NCI-H446 treated with DMSO at 0.1 percent for 48 hours (cell line): ENCODE measurements at places on chromosomes 7 and 10.

GRCh38 chr7:34320926-34321661 is 336.9 kb upstream of the NPSR1 start:
- DNase-seq, result peak; percentile 3

DNA sequence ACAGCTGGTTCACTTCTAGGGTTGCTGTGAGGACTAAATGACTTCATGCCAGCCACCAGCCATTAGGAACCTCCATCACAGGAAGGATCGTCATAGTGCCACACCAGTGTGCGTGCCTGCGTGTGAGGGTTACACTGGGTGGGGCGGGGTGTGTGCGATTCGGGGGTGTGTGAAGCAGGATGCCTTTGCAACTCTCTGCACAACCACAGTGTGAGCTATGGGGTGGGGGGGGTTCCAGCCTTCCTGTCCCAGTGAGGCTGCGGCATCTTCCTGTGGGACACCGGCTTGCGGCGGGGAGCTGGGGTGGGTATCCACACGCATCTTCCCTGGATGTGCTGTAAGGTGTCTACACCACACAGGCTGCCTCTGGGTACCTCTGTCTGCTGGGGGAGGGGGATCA is 6.9 kb upstream of the ELFN1 start:
- no peak for DNase-seq

- no peak for DNase-seq
Measured at GRCh38 chr10:20674926-20675325, 222.2 kb downstream of the NEBL start.

- DNase-seq, result peak; percentile 61
Measured at GRCh38 chr7:16359216-16359615, 62.1 kb downstream of the CRPPA start.

DNA sequence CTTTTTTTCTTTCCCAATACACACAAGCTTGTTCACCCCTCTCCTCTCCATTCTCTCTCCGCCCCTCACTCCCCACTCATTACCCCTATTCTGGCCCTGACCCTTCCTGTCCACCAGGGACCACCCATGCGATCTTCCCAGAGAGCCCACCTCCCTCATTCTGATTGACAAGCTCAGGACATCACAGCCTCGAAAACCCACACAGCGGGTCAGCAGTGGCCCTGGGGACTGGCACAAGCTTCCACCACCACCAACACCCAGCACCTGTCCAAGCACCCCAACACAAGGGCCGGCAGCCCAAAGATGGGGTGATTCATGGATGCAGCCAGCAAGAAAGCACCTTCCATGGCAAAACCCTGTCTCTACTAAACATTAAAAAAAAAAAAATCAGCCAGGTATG is 50.0 kb upstream of the USP6NL start:
- no peak for DNase-seq

DNA sequence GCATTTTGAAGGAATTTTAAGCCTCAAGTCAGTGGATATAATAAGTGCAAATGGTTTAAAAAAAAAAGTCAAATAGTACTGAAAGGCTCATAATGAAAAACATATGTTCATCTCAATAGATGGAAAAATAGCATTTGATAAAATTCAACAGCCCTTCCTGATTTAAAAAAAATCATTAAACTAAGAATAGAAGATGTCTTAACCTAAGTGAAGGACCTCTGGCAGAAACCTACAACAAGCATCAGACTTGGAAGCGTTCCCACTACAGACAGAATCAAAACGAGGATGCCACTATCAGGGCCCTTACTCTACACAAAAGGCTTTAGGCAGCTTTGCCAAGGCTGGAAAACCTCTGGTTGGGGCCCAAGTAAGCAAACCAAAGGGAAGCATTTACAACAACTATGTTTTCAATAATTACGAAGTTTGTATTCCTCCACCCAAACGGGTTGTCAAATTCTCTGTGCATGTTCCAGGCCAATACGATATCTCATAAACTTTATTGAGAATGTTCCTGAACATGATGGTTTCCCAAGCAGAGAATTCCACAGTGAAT is 45.1 kb downstream of the CYTH3 start:
- DNase-seq, result peak; percentile 45
